NCI-H2171 (cell line): ENCODE measurements at places on chromosomes 5 and 9.

GRCh38 chr9:121107029-121107428 lies 32.3 kb downstream of the CNTRL start:
- no peak for DNase-seq

- DNase-seq = no peak
These were observed 21.3 kb downstream of the NREP start for GRCh38 chr5:111735583-111736270.

DNA sequence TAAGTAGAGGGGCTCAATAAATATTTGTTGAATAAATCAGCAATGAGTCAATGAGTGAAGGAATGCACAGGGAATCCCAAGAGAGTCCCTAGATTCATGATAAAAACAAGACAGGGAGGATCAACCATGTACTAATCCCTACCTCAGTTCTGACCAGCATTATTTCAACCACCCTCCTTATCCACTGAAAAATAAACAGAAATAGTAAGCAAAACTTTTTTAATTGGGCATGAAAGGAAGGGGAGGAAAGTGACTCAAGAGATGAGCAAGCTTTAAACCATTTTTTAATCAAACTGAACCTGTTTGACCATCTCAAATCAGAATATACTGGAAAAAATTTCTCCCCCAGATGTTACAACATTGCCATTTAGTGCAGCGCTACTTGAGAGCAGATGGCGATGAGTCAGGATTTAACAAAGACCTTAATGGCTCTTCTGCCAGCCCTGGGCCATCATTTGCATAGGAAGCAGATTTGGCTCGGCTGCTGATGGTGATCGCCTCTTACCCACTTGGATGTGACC lies 194.8 kb upstream of the SLC30A5 start:
- DNase-seq = peak; percentile 66

- peak; percentile 62 for DNase-seq
These were observed 47.8 kb downstream of the ANXA2R start for GRCh38 chr5:42992088-42992879.

DNA sequence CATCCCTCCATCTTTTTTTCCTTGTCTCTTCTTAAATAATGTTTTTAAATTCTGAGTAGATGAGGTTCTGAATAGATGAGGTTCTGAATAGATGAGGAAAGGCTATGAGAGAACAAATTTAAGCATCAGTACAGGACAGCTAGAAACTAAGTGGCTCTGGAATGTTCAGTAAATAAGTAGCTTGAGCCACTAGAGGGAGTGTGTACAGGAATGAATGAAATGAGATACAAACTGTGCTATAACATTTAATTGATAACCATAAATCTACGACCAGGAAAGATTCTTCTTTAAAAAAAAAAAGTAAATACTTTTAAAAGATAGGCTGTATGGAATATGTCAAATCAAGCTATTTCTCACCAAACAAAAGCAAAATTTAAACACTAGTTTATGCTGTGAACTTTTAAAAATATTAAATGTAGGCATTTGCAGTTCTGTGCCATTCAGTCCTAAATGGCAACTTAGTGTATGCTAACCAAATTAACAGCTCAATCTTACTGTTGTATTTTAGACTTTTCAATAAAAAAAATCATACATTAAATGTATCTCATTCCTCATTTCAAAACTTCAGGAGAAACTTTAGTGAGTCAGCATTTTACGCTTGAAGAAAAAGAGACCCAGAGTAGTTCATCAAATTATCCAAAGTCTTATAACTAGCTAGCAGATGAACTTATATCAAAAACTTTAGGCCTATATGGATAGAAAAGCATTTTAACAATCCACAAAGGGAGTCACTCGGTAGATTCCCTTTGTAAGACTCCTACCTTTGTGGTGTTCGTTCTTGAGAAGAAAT lies 70.4 kb upstream of the SNX2 start:
- no peak for DNase-seq

GRCh38 chr9:101362450-101362849 lies 22.4 kb downstream of the BAAT start:
- DNase-seq = no peak

- no peak for DNase-seq
These were observed 155.0 kb downstream of the TLE1 start for GRCh38 chr9:81534138-81534875.
